ENCODE measurements at places on chromosomes 7 and 10. TPM values are rescaled to one million over a fixed set of nuclear protein-coding genes. Genes with fewer than 3 reads are reported as not detected.

The NPY4R2 gene
- total RNA-seq = 0.36 TPM

GRCh38 chr10:52965509-52965908 lies 192.9 kb upstream of the MBL2 start:
- DNase-seq = no peak

DNA sequence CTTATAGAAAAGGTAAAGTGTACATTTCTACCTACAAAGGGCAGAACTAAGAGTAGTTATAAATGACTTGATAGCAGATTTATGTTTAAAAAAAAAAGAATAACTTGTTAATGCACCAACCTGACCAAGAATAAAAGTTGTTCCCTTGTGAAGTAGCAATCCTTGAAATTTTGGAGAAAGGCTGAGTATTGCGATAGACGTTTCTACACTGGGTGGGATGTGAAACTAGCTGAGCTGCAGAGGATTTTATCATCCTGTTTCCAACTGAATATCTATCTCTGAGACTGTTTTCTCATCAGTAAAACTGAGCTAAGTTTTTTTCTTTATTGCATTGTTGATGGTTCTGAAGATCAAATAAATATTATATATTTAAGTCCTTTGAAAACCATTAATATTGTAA lies 14.6 kb downstream of the MDFIC start:
- DNase-seq = no peak

The PRSS37 gene
- total RNA-seq = not detected

- DNase-seq = no peak
These were observed 39.3 kb downstream of the RAPGEF5 start for GRCh38 chr7:22317632-22318031.

DNA sequence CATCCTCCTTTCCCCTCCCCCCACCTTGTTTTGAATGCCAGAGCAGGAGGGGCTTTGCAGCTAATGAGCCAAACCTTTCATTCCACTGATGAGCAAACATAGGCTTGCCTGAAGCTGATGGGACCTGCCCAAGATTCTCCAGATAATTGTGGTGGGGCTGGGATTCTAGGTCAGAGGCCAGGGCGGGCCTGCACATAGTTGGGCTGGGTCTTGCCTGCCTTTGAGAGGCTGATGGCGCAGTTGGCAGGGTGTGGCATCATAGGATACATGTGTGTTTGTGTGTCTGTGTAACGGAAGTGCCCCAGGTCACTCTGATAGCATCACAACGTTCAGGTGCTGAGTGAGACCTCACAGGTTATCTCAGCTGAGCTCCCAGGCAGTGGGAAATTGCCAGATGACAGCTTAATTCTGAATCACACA lies 22.9 kb downstream of the BTBD16 start:
- DNase-seq = no peak

DNA sequence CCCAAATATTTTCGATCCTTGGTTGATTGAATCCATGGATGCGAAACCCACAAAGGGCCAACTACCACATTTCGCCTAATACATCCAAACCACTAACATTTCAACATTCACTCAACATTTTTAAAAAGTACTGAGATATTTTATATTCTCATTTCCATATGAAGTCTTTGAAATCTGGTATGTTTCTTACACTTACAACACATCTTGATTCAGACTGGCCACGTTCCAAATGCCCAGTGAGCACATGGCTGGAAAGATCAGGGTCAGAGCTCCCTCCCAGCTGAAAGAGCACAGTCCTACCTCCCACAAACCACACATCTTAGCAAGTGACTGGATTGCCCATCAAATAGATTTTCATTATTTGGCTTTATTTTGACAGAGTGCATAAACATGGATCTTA lies 18.9 kb downstream of the NCAPG2 start:
- DNase-seq = peak; percentile 33

The NKX1-2 gene
- total RNA-seq = not detected

- no peak for DNase-seq
These were observed 60.7 kb upstream of the TMEM72 start for GRCh38 chr10:44850356-44850934.

- DNase-seq = no peak
These were observed 4.5 kb upstream of the GPRIN2 start for GRCh38 chr10:46560952-46561351.

DNA sequence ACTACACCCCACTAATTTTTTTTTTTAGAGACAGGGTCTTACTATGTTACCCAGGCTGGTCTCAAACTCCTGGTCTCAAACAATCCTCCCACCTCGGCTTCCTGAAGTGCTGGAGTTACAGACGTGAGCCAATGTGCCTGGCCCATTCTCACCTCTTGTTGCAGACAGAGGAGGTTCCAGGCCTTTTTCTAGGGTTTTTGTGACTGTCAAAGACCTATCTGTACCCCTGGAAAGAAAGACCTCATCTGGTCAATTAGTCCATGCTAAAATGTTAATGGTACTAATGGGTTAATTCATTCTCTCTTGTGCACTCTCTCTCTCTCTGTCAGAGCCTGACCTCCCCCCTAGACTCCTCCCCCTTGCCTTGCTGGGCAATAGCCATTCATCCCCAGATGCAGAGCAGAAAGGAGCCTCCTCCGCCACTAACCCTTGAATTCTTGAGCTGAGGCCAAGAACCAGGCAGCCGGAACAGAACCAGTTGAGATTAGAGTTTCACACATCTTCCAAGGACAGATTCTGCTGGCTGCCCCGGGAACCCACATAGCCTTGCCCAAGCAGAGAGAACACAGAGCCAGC lies 209.7 kb downstream of the SKIDA1 start:
- peak; percentile 86 for DNase-seq

GRCh38 chr7:96670338-96671289 lies 39.0 kb downstream of the SEM1 start:
- DNase-seq = no peak

The CDHR1 gene
- not detected for total RNA-seq

The CNTNAP2 gene
- total RNA-seq = not detected

DNA sequence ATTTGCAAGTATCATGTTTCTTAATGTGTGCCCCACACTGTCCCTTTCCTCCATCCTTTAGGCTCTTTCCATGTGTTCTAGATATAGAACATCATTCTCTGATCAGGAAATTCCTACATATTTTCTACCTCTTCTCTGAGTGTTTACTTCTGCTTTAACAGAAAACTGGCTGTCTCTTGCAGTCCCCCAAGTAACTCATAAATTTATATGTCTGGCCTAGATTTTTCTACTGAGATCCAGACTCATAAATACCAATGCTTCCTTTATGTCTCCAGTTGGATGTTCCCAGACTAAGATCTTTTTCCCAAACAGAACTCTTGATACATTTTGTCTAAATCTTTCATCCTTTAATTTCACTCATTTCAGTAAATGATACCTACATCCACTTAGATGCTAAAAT lies 181.8 kb downstream of the CDK14 start:
- DNase-seq = no peak

The COA1 gene
- total RNA-seq = 59.5 TPM

The ERVW-1 gene
- not detected for total RNA-seq

The SPDYE9 gene
- total RNA-seq = not detected

The YWHAG gene
- total RNA-seq = 40.1 TPM

GRCh38 chr10:99372546-99373271 lies 43.6 kb downstream of the CNNM1 start:
- DNase-seq = peak; percentile 42

DNA sequence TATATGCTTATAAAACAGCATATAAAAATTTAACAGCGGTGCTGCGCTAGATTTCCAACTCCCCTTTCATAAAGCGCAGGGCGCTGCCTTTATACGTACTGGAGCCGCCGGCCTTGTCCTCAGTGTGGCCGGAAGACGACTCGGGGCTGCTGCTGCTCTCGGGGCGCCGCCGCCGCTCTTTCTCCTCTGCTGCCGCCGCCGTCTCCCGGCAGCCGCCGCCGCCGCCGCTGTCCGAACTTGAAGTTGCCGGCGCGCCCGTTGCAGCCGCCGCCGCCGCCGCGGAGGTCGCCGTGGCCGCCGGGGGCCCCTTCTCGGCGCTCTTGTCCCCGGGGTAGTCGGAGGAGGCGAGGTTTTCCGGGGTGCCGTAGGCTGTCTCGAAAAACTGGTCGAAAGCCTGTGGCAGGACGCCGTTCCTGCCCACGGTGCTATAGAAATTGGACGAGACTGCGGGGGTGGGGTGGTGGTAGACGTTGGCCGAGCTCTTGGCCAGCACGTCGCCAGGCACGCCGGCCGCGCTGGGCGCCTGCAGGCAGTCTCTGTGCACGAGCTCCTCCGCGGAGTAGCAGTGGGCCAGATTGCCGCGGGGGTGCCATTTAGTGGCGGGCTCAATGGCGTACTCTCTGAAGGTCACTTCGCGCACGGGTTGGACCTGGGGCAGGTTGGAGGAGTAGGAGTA lies 557 bp downstream of the HOXA11 start:
- DNase-seq = peak; percentile 27

DNA sequence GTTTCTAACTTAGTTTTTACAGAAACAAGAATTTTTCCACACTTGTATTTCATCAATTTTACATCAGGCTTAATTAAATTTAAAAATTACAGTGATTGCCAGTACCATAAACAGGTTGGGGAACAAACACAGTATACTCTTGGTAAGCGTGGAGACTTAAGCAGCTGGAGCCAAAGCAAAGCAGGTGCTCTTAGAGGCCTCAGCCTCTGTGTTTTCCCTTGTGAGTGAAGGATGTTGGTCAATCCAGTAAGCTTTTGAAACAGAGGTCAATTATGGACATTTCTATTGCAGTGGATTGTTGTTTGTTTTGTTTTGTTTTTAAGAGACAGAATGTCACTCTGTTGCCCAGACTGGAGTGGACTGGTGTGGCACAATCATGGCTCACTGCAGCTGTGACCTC lies 100.6 kb upstream of the CELF2 start:
- DNase-seq = no peak

The AIFM2 gene
- 2.0 TPM for total RNA-seq

DNA sequence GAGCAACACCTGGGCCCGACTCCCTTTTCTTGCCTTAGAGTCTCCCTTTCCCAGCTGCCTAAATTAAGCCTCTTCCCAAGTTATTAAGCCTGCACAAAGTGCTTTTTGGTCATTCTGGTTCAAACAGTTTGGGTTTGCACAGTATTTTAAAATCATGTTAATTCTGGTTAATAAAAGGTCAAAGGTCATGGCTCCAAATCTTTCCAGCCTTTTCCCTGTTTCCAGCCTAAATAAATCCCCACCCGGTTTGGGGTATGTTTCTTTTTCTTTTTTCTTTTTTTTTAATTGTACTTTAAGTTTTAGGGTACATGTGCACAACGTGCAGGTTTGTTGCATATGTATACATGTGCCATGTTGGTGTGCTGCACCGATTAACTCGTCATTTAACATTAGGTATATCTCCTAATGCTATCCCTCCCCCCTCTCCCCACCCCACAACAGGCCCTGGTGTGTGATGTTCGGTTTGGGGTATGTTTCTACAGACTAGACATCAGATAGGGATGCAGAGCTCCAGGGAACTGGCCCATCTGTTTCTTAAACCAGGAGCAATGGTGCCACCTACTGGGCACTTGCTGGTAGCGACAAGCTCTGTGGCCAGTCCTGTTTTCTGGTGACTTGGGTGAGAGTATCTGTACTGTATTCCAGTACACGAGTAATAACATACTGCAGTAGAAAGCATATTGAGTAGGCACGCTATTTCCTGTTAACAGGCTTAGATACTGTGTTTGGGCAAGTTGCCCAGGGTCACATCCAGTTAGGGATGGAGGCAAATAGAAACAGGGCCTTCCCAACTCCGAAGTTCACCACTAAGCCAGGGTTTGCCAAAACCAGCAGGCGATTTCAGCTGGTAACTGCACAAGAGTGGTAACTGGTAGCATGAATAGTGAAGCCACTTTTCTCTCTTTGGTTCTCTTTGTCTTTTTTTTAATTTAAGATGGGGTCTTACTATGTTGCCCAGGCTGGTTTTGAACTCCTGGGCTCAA lies 60.6 kb upstream of the TRIM8 start:
- peak; percentile 91 for DNase-seq

The NODAL gene
- not detected for total RNA-seq
